ENCODE measurements at places on chromosomes 1 and 21. TPM values are rescaled to one million over a fixed set of nuclear protein-coding genes. Genes with fewer than 3 reads are reported as not detected.

The KPNA6 gene
- 14.7 TPM for polyA plus RNA-seq

The PROK1 gene
- polyA plus RNA-seq: 2.6 TPM

The OLFML3 gene
- polyA plus RNA-seq: 27.5 TPM

The TRIM63 gene
- polyA plus RNA-seq: 184 TPM

The DLGAP3 gene
- polyA plus RNA-seq: 0.05 TPM

The RXFP4 gene
- not detected for polyA plus RNA-seq

The CSMD2 gene
- polyA plus RNA-seq: 0.38 TPM

The NDC1 gene
- 2.5 TPM for polyA plus RNA-seq

The CAP1 gene
- 43.8 TPM for polyA plus RNA-seq

The FAM110D gene
- polyA plus RNA-seq: 4.2 TPM

The AK5 gene
- polyA plus RNA-seq: 0.79 TPM

The C1orf174 gene
- polyA plus RNA-seq: 11.6 TPM

The KRTAP11-1 gene
- polyA plus RNA-seq: not detected

The FCAMR gene
- not detected for polyA plus RNA-seq

The LRRC8C gene
- 3.6 TPM for polyA plus RNA-seq

The GREM2 gene
- polyA plus RNA-seq: 0.23 TPM

The ASCL5 gene
- polyA plus RNA-seq: not detected

The DYRK3 gene
- 17.0 TPM for polyA plus RNA-seq

The GNAT2 gene
- polyA plus RNA-seq: not detected

The LCE2B gene
- polyA plus RNA-seq: not detected

The PRAMEF25 gene
- polyA plus RNA-seq: not detected

The OR2W3 gene
- polyA plus RNA-seq: not detected

The ANKRD35 gene
- 1.4 TPM for polyA plus RNA-seq

The ANGPTL1 gene
- polyA plus RNA-seq: 19.1 TPM

The CLEC20A gene
- 0.16 TPM for polyA plus RNA-seq

The NTNG1 gene
- 0.05 TPM for polyA plus RNA-seq

The HSPG2 gene
- polyA plus RNA-seq: 257 TPM

The PLA2G2F gene
- polyA plus RNA-seq: not detected

The STIL gene
- polyA plus RNA-seq: 0.27 TPM

The IVL gene
- polyA plus RNA-seq: not detected

The DRAXIN gene
- polyA plus RNA-seq: 0.02 TPM

The CNR2 gene
- not detected for polyA plus RNA-seq

The BNIPL gene
- polyA plus RNA-seq: 0.41 TPM

The APOBEC4 gene
- polyA plus RNA-seq: not detected

The SLC5A9 gene
- 0.11 TPM for polyA plus RNA-seq

The CIART gene
- polyA plus RNA-seq: 14.1 TPM

The RIMS3 gene
- 1.5 TPM for polyA plus RNA-seq

The COL16A1 gene
- 37.4 TPM for polyA plus RNA-seq

The HSD3B2 gene
- not detected for polyA plus RNA-seq

The TTC34 gene
- 0.27 TPM for polyA plus RNA-seq
